ENCODE measurements at places on chromosomes 11 and 22.

DNA sequence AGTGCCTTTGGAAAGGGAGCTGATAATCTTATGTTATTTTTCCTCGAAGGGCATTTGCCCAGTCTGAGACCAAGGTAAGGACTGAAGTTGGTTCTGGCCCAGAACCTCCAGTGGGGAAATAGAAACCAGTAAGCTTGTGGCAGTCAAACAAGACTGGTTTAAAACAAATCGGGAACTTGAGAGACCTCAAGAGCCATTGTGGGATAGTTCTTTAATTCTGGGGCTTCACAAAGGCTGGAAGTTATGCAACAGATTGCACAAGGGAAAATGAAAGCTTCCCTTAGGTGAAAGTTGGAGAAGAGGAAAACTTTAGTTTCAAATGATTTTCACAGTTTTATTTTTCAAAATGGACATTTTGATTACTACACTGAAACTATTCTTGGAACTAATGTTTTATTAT is 33.5 kb upstream of the RAB38 start:
- DNase-seq = no peak

DNA sequence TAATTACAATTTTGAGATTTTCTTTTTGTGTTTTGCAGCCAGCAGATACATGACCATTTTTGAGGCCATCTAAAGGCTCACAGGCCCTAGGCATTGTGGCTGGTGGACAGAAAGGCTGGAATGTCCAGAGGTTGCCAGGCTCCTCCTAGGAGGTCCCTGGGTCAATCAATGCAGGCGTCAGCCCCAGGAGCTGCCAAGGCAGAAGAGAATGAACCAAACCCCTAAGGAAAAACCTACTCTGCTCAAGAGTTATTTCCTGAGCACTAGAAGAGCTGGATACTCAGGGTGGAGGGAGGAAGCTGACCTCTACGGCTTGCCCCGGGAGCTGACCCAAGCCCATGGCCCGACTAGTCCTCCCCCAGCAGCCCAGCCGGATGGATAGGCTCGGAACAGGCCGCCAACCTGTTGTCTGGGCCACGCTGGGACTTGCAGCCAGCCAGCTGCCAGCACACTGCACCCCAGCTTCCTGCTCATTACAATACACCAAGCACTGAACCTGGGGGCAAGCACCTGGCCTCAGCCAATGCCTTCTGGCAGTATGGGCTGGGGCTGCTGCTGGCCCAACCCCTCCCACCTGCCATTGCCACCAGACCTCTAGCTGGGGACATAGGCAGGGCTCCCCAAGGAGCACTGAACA is 5.7 kb upstream of the SCGB1A1 start:
- DNase-seq = no peak

DNA sequence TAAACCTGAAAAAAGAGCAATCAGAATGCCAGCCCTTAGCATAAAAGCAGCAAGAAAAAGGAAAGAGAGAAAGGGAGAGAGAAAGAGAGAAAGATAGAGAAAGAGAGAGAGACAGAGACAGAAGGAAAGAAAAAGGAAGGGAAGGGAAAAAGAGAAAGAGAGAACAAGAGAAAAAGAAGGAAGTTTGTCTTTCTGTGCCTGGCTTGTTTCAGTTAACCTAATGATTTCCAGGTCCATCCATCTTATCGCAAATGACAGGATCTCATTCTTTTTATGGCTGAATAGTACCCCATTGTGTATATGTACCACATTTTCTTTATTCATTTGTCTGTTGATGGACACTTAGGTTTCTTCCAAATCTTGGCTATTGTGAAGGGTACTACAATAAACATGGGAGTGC is 230.8 kb downstream of the GUCY1A2 start:
- no peak for DNase-seq

DNA sequence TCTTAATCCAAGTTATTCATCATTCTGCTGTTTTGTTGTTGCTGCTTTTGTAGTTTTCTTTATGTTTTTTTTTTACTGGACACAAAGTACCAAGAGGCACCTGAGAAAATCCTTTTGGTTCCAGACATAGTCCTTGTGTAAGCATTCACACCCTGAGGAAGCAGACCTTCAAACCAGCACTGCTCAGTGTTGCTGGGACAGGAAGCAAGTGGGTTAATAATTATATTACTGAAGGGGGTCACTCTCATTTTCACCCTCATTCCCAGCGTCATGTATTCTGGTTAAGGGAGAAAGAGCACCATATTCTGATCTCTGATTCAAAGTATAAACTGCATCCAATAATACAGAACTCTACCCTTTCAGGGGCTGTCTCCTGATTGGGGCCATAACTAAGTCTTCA is 5.9 kb upstream of the ALKBH3 start:
- DNase-seq = no peak

- peak; percentile 83 for DNase-seq
These were observed 73.8 kb upstream of the CDON start for GRCh38 chr11:126136507-126136906.

DNA sequence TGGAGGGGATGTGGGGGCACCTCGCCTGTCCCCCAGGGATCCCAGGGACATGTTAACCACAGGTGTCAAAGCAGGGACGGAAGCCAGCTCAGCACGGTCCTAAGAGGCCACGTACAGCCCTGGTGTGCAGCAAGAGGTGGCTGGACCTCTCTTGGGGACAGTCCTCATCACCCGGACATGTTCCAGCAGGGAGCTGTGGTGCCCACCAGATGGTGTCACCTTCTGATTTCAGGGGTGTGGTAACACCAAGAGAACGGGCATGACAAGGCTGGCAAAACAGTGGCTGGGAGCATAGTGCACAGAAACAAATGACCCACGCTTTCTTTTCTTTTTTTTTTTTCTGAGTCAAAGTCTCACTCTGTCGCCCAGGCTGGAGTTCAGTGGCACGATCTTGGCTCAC is 25.6 kb upstream of the COMT start:
- no peak for DNase-seq

DNA sequence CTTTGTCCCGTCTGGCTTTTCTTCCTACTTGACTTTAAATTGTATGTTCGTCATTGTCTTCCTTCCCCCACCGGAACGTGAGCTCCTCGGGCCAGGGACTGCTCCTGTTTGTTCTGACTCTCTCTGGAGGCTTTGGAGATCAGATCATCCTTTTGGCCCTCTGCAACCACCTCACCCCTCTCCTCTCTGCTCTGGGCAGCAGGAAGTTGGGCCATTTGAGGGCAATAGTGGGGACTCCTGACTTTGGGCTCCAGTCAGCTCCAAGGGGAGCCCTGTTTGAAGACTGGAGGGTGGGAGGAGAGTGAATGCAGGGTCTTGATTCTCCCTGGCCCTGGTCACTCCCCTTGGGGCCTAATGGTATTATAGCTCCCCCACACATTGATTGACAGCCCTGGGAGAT is 186.3 kb upstream of the B3GAT1 start:
- no peak for DNase-seq

DNA sequence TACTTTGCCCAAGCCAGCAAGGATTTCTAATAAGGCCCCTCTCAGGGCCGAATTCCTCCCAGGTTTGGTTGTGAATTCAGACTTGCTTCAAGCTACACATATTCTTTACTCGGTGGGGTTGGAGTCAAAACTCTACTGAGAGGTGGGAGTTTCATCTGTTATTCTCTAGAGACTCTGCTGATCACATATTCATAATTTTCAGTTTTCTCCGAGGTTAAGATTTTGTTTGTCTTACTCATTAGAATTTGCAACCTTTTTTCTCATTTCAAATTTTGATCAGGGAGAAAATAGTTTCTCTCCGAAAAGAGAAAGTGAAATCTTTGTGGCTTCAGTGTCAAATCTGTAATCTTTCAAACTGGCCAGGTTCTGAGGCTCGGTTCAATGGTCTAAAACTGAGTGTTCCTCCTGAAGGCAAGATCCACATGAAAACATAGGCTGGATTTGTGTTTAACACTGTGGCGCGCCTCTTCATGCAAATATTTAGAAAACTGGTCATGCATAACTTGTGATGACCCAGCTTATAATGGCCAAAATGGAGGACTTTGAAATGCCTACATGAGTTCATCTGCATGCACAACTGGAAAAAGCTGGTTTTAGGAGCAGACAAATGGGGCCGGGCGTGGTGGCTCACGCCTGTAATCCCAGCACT is 21.5 kb upstream of the GSTP1 start:
- DNase-seq = no peak

DNA sequence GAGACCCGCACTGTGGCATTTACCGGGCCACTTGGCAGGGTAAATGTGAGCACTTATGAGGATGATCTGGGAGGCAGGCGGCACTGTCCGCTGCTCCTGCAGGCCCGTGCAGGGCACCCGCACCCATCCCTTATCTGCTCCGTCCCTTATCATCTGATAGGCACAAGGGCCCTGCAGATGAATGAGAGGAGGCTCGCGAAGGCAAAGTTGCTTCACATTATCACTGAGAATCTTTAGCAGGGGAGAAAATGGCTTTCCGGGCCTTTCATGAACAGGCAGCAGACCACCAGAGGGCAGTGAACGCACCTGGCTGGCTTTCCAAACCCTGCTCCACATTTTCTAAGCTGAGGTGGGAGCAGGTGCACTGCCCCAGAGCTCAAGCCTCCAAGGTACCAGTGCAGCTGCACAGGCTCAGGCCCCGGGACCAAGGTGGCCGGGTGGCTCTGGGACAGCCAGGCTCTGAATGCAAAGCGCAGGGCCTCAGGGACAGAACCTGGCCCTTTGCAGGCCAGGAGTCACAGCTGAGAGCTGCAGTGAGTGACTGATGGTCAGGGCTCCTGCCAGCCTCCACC is 165.6 kb downstream of the SHANK2 start:
- DNase-seq = peak; percentile 30

- no peak for DNase-seq
These were observed 56.9 kb downstream of the PARVA start for GRCh38 chr11:12434325-12434654.

DNA sequence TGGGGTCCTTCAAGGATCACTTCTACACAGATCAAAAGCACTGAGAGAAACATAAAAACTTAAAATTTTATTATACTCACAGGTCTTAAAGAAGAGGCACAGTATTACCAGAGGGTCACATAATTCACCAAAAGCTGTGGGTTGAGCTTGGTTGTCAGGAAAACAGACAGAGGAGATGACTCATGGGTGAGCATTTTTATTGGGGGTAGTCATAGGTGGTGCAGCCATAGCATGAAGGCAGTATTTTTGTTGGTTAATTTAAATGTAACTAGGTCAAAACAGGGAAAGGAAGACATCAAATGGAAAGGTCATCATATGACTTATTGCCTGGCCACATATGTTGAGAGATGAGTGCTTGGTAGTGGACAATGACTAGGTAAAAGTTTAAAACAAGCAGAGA is 24.2 kb downstream of the OR5B17 start:
- DNase-seq = peak; percentile 68

- peak; percentile 89 for DNase-seq
These were observed 237.5 kb downstream of the MIAT start for GRCh38 chr22:26894766-26895485.

- no peak for DNase-seq
These were observed 17.9 kb downstream of the GNAZ start for GRCh38 chr22:23088199-23088604.

DNA sequence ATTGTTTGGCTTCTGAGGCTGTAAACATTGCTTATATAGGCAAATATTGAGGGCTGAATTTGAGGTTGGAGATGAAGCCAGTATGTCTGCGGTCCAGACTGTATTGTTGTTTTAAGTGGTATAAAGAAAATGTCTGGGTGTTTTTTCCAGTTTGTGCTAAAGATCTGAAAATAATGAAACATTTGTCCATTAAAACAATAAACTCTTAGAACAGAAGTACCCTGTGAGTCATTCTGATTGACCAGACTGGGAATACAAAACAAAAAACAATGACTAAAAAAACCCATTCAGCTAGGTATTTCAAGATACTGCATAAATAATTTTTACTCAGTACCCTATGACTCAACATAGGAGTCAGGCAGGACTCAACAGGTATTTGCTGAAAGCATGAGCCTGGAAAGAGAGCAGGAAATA is 20.4 kb downstream of the ALKBH8 start:
- peak; percentile 13 for DNase-seq

DNA sequence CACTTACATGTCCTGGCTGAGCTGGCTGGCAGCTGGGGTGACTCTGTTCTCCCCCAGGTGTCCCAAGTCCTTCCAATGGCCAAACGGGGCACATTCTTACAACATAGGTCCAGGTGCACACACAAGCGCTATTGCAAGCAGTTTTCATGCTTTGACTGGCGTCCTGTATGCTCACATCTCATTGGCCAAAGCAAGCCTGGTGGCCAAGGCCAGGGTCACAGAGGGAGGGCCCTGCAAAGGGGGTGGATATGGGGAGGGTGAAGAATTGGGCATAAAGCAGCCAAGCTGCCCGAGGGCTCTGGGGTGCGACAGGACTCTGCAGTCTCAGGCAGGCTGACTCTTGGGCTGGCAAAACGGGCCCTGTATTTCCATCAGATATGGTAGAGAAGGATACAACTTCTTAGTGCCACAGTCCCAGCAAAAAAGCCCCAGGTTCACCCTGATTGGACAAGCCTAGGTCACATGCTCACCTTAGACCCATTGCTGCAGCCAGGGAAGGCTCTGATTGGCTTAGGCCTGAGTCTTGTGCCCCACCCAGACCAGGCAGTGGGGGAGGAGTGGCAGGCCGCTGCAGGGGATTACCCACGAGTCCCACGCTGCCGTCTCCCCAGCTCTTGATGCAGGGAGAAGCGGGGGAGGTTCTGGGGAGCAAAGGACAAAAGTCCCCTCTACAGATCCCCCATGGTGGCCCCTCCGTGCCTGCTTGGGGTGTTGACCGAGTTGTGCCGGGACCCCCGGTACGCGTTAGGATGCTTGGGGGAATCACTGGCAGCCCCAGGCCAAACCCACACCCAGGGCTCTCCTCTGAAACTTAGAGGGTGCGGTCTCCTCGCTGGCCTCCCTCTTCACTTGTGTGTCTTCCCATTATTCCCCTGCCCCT is 110.8 kb downstream of the ARHGAP8 start:
- DNase-seq = no peak

GRCh38 chr11:94586546-94586945 is 19.4 kb downstream of the PIWIL4 start:
- no peak for DNase-seq

- peak; percentile 71 for DNase-seq
These were observed 28.4 kb upstream of the PAMR1 start for GRCh38 chr11:35553831-35554230.

DNA sequence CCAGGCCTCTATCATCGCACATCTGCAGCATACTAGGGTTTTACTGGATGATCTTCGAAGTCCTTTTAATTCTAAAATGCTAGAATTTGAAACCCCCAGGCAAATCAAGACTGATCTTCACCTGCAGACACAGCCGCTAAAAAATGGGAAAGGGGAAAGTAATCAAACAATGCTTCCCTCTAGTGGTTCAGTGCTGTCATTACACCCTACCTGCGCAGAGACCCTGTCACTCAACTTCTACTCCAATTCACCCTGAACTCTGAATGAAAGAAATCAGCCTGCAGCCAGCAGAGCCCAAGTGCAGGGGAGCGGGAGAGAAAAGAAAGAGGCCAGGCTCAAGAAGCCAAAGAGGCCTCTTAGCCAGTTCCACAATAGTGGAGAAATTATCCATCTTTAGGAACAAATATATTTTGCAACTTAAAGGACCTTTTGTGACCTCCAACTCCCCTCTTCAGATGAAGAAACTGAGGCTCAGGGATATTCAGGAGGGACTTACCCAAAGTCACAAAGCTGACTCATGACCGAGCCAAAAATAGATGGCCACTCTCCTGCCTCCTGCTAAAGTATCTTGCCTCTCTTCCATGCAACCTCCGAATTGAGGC is 33.0 kb downstream of the SERGEF start:
- DNase-seq = peak; percentile 57

- peak; percentile 62 for DNase-seq
These were observed 19.2 kb downstream of the NECTIN1 start for GRCh38 chr11:119709638-119710346.
